ENCODE measurements at places on chromosomes 11 and 22.

DNA sequence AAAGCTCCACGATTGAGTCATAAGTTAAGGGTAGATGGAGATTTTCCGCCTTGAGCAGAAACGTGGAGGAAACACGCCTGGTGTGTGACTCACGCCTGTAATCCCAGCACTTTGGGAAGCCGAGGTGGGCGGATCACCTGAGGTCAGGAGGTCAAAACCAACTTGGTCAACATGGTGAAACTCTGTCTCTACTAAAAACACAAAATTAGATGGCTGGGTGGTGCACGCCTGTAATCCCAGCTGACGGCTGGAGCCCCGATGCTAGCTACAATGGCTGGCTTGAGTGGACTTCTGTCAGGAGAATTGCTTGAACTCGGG, 17.3 kb upstream of the DGCR8 start:
- peak; percentile 92 for DNase-seq

GRCh38 chr22:17143101-17143500, 16.0 kb downstream of the HDHD5 start:
- DNase-seq: no peak

- no peak for DNase-seq
Observed at GRCh38 chr11:16942342-16942741, 71.9 kb downstream of the PLEKHA7 start.

GRCh38 chr22:42228483-42228882, 42.0 kb downstream of the TCF20 start:
- no peak for DNase-seq

- DNase-seq: no peak
Observed at GRCh38 chr22:31972180-31972579, 27.8 kb downstream of the YWHAH start.

DNA sequence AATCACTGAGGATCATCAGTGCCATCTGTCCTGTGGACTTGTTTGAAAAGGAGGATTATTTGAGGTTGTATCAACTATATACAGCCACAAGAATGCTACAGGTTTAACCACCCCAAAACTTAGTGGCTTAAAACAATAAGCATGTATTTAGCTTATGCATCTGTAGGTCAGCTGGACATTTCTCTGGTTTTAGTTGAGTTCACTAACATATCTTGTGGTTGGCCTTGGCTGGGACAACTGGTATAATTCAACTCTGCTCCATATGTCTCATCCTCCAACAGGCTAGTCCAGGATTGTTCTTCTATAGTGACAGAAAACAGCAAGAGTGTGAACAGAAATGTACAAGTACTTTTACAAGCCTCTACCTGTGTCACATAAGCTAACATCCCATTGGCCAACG, 49.9 kb upstream of the SOX6 start:
- no peak for DNase-seq

GRCh38 chr11:21588754-21589153, 604.1 kb upstream of the ANO5 start:
- DNase-seq: no peak

DNA sequence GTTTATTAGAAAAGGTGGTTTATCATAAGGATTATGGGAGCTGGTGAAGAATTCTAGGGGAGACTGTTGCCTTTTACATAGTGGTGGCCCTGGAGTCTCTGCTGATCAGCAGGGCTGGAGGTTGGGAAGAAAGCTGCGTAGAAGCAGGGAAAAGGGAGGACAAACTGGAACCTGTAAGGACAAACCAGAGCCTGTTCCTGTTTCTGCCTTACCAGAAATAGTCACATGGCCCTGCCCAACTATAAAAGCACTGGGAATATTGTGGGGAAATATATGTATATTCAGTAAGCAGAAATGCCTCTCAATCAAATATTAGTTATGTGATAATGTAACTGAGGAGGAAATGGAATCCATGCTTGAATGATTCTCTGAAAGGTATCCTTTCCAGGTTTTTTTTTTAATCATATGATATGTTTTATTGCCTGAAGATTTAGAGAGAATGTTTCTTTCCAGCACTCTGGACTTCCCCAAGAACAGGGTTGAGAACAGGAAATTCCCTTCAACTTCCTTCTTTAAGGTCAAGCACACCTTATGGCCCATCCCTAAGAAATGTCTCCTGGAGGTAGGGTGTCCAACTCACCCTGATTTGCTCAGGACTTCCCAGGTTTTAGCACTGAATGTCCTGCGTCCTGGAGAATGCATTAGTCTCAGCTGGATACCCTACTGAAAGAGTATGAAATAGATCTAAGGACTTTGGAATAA, 33.9 kb upstream of the SCUBE2 start:
- no peak for DNase-seq

- no peak for DNase-seq
Observed at GRCh38 chr11:9639985-9640384, 23.9 kb upstream of the SWAP70 start.

DNA sequence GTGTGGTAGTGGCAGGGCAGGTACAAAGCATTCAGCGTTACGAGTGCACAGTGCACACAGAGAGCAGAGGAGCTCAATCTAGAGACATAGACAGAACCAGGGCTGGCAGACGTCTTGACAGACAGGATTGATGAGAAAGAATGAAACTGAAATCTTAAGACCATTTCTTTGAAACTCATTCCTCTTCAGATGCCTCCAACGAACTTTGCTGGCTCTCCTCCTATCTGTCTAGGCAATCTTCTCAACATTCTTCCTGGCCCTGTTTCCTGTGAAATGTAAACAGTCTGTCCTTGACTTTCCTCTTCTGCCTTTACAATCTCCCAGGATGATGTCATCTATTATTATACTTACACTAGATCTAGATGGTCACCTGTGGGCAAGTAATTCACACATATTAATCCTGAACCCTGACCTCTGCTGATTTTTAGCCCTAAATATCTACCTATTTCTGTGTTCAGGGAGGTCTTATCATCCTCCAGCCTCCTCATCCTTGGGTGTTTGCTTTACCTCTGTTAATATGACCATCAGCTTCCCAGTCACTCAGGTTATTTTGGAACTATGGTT, 119.5 kb downstream of the ENTHD1 start:
- peak; percentile 2 for DNase-seq

DNA sequence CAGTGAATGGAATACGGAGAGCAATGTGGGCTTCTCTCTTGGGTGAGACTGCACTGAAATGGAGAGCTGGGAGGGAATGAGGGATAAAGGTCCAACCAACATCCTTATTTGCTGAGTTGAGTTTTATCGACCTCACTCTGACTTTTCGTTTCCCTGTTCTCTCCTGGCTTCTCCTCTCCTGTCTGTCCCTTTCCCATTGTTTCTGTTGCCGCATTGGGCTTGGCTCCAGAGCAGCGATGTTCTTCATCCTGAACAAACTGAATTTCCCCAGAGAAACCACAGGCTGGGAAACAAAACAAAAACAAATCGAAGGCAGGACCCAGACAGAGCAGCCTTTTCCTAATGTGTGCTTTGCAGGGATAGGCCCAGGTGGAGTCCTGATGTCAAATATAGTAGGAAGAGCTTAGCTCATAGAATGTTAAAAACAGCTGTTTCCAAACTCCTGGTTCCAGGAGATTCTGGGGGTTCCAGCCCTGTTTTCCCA, 30.0 kb downstream of the MOV10L1 start:
- DNase-seq: no peak

- DNase-seq: peak; percentile 21
Observed at GRCh38 chr11:11777897-11778296, 63.9 kb upstream of the USP47 start.

DNA sequence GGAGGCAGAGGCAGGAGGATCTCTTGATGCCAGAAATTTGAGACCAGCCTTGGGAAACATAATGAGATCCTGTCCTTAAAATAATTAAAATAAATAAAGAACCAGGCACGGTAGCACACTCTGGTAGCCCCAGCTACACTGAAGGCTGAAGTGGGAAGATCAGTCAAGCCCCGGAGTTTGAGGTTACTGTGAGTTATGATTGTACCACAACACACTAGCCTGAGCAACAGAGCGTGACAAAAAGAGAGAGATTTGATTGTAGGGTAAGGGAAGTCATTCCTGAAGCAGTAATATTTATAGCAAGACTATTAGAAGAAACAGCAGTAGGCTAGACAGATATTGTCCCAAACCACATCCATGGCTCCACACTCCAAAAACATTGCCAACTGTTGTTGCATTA, 1408.4 kb upstream of the TENM4 start:
- DNase-seq: no peak

GRCh38 chr11:128194216-128194615, 393.1 kb downstream of the ETS1 start:
- no peak for DNase-seq

DNA sequence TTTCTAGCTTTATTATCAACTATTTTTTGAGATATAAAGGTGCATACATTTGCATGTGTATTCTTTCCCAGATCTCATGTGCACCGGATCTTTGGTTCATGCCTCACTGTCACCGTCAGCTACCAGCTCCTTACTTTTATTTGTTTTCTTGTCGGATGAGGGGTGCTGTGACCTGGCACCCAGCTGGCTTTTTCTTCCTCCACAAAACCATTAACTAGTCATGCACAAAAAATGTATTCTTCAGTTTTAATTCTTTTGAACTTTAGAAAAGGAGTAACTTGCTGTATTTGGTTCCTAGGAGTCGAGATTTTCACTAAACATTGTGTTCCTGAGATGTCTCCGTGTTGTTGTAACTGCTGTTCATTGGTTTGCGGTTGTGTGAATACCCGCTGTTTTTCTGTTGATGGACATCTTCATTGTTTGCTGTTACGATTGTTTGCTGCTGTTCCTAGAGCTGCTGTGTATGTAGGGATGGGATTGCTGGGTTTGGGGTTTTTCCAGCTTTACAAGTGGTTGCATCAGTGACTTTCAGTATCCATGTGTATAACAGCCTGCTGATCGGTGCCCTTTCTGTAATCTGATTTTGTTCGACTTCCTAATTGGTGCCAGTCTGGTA, 39.4 kb downstream of the MOV10L1 start:
- no peak for DNase-seq

Data from epithelial cell of esophagus (primary cell).